ENCODE measurements at places on chromosomes 4 and X.

- no peak for DNase-seq
Measured at GRCh38 chr4:6591313-6591712, 16.3 kb downstream of the MAN2B2 start.

DNA sequence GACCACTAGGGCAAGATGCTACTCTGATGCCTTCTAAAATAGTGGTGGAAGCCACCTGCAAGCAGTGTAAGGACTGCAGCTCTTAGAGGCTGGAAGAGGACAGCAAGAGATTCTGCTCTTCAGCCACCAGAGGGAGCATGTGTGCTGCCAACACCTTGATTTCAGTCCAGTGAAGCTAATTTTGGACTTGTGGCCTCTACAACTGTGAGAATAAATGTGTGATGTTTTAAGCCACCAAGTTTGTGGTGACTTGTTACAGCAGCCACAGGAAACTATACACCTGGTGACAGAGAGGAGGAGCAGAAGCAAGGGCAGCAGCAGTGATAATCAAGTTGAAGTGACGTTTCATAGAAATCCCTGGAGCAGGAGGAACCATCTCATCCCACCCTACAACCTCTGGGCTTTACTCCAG is 55.9 kb downstream of the FGFBP1 start:
- no peak for DNase-seq

GRCh38 chr4:145380123-145380522 is 101.5 kb upstream of the SMAD1 start:
- DNase-seq: no peak

DNA sequence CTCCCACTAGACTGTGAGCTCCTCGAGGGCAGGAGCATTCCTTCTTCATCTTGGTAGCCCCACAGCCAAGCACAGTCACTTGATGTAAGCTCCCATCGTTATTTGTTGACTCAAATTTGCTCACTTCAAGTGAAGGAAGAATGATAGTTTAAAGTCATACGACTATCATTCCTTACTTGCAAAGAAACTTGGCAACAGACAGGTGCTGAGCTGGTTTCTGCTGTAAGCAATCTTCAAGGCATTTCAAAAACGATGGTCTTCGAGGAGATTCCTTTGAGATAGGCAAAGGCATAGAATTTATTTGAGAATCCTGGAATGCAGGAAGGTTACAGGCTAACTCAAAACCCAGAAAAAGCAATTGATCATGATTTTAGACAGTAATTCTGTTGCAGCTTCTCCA is 64.8 kb downstream of the QDPR start:
- no peak for DNase-seq

DNA sequence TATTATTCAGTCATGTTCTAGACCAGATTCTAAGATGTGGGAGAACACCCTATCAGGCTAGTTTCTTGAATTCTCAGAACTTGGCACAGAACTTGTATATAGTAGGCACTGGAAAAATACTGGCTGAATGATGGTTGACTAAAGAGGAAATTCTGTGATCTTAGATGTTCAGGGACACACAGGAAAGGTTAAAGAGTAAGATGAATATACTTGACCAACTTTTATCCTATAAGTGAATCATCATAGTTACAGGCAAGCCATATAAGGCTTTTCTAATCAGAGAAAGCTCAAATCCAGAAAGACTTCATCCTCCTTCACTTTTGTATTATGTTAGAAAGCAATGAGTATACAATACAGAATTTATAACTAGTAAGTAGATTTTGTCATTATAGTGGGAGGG is 53.8 kb downstream of the SEPTIN11 start:
- no peak for DNase-seq

DNA sequence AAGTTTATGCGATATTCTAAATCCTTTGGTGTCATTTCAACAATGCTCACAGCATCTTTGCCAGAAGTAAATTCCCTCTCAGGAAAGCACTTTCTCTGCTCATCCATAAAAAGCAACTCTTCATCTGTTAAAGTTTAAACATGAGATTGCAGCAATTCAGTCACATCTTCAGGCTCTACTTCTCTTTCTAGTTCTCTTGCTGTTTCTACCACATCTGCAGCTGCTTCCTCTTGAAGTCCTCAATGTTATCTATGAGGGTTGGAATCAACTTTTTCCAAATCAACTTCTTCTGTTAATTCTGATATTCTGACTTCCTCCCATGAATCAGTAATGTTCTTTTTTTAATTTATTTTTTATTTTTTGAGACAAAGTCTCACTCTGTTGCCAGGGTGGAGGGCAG is 100.9 kb downstream of the LCORL start:
- DNase-seq: no peak

- no peak for DNase-seq
Measured at GRCh38 chr4:64729561-64729960, 320.3 kb upstream of the TECRL start.

DNA sequence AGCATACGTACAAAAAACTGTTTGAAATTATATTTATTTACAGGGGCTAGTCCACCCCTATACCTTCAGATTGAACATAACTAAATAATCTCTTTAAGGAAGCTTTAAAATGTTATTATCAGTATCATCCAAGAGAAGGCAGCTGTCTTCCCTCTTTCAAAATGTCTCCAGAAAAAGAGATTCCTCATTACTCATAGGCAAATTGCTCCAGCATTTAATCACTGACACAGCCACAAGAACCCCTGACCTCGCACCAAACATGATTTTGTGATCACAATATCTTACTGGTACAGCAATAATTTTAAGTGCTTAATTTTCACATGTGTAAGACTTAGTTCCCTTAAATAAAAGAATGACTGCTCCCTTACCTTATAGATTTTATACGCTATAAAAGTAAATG is 9.7 kb downstream of the BOD1L1 start:
- no peak for DNase-seq

GRCh38 chrX:22366166-22366702 is 93.5 kb downstream of the CBLL2 start:
- DNase-seq: no peak

DNA sequence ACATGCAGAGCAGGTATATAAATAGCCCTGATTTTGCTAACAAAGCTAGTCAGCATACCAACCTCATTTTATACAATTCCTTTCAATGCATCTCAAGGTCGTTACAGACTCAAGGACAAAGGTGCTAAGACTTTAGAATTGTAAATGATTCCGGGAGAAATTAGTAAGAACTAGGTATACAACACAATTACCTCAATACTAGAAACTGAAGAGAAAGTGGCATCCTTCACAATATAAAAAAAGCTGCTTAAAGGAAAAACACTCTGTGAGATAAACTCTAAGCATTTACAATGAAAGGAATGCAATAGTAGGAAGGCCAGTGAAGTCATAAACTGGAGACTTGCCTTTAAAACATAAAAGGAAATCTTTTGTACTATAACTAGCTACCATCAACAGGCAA is 11.9 kb downstream of the TNMD start:
- no peak for DNase-seq

GRCh38 chr4:53122280-53123116 is 243.4 kb downstream of the SCFD2 start:
- no peak for DNase-seq

DNA sequence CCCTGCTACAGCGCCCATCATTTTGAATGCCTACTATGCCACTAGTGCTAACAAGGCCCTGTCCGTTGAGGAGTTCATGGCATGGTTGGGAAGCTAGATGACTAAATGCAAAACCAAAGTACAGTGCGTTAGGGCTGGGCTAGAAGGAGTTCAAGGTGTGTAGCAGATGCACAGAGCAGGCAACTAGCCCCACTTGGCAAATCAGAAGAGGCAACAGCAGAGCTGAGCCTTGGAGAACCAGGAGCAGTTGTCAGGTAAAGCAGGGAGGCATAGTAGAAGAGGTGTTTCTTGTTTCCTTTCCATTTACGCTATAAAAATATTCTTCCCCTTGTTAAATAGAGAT is 146.6 kb upstream of the CPEB2 start:
- DNase-seq: no peak

GRCh38 chr4:15182600-15183220 is 180.4 kb downstream of the CPEB2 start:
- no peak for DNase-seq

- no peak for DNase-seq
Measured at GRCh38 chr4:2333916-2334644, 72.2 kb upstream of the MXD4 start.

- DNase-seq: no peak
Measured at GRCh38 chr4:15955670-15956069, 7.3 kb downstream of the FGFBP2 start.

DNA sequence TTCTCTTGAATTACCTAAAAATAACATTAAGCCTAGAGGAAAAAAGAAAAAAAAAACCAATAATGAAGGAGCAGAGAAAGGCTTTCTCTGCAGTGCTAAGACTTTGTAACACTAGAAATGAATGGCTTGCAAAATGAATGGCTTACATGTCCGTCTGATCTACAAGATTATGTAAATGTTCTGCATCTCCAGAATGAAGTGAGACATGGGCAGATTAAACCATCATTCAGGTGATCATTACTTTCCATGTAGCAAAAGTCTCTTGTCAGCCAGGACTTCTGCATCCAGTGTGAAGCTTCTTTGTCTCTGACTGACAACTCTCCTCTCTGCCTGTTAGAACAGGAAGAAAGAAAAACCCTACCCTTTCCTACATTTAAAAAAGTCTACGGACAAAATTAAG is 304.3 kb downstream of the LDB2 start:
- DNase-seq: no peak

GRCh38 chr4:81351654-81352445 is 119.9 kb downstream of the RASGEF1B start:
- peak; percentile 42 for DNase-seq

DNA sequence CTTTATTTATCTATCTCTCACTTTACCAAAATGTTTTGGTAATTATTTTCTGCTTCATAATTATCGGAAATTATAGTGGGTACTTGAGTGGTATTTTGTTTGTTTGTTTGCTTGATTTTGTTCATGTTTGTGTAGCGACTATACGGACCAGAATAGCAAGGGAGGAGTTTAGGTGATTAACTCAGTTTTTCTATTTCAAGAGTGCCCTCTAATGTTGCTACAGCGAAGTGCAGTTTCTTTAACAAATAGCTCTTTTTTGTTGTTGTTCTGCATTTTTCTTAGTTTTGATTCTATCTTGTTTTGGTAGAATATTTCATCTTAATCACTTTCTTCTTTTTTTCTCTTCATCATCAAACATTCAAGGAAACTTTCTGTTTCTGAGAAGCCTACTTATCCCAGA is 40.8 kb upstream of the QRFPR start:
- DNase-seq: no peak

DNA sequence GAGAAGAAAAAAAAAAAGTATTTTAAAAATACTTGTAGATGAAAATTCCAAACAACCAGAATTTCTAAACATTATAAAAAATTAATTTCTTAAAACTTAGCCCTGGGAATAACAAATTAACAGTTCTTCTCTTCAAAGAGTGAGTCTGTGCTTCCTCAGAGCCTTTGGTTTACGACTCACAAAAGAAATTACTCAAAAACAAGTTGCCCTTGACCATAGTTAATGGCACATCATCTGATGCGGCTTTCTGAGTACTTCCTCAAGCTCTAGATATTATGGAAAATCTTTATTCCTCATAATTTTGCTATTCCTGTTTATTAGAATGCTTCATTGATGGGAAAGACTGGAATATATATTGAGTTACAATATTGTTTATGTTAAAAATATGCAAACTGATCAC is 23.7 kb downstream of the TAPT1 start:
- no peak for DNase-seq

- DNase-seq: peak; percentile 39
Measured at GRCh38 chr4:38131371-38132091, 171.3 kb downstream of the PTTG2 start.

DNA sequence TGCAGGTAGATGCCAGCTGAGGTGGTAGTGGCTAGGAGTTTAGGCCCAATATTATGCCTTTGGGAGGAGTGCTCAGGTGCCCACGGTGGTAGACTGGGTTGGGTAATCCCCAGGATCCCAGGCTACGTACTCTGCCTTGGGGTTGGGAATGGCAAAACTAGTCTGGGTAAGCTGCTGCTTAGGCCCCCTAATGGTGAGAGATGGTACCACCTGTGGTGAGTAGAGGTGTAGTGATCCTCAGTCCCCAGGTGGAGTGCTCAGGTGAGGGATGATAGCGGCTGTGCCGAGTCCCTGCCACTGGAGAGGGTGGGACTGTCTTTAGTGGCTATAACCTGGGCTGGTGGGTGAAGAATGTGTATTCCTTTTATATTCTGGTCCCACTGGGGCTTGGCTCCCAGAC is 75.2 kb downstream of the IL1RAPL2 start:
- DNase-seq: no peak

DNA sequence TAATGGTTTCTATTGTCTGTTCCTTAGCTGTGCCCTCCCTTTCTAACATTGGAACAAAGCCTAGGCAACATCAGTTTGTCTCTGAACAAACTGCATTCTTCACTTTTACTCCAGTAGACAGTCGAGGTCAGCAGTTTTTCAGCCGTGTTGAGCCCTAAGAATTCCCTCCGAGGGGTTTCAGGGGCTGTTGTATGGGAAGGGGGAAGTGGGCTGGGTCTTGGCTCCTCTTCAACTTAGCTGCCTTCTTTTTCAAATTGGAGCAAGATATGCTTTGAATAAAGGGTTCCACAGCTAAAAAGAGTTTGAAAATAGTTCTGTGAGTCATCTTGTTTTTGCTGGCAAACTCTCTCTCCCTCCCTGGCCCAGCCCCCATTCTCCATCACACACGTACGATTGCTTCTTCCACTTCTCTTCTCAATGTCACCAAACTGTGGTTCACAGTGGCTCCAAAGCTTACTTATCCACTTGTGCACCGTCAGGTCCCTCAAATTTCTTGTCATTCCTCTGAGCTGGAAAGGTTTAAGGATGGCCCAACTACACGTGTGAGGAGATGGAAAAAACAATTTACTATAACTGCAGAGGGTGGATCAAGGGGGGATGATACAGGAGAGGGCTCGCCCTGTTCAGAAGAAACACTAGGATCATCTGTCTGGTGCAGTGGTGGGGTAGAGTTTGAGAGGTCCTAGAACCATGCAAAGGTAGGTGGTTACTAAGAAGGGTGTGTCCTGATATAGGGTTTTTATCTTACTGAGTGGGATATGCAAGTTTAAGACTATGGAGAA is 9.2 kb upstream of the MAML3 start:
- DNase-seq: no peak

DNA sequence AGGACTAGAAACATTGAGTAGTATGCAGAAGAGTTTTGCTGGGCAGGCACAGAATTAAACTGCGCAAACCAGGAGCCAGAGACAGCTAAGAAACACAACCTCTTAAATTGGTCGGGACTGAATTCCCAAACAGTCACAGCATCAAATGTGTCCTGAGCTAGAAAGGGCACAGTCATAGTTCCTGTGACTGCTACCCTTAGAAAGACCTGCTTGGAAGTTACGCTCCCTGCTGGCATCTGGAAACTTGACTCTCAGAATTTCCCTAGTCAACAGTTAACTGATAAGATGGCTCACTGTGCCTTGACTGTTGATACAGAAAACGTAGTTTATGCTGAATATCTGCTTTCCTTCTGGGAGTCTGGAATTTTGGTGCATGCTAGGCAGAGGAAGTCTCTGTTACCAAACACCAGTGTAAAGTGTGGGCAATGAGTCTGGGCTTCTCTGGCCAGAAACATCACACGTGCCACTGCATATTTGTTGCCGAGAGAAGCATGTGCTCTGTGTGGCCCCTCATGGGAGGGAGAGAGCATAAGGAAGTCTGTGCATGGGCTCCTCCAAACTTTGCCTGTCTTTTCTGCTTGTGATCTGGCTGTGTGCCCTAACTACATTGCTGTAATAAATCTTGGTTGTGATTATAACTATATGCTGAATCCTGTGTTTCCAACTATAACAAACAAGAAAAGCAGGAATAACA is 11.6 kb upstream of the EOLA2 start:
- no peak for DNase-seq
